WTC11 (cell line): ENCODE measurements at places on chromosomes 11 and 22. TPM values are rescaled to one million over a fixed set of nuclear protein-coding genes. Genes with fewer than 3 reads are reported as not detected.

Gene POU2AF1
- 0.07 to 0.27 TPM (median 0.22 TPM) in 3 replicates for total RNA-seq

Gene OR51Q1
- not detected in 3 replicates for total RNA-seq

Gene NEFH
- 2.6 to 3.7 TPM (median 3.7 TPM) in 3 replicates for total RNA-seq

Gene MGAT3
- 10.3 to 11.4 TPM (median 11.4 TPM) in 3 replicates for total RNA-seq

Gene GVQW3
- 7.0 to 8.1 TPM (median 7.7 TPM) in 3 replicates for total RNA-seq

Gene KLHL35
- total RNA-seq, result 0.22 to 0.60 TPM (median 0.39 TPM) in 3 replicates
